Activated T-cell treated with anti-CD3 and anti-CD28 coated beads, Interleukin-2, amount 50 U/mL, for 1 hour (primary cell): ENCODE measurements at places on chromosomes 5 and 9.

- DNase-seq, result no peak
Measured at GRCh38 chr5:167638816-167639215, 652.6 kb upstream of the WWC1 start.

- DNase-seq, result no peak
Measured at GRCh38 chr9:98214811-98215210, 22.4 kb upstream of the CORO2A start.

DNA sequence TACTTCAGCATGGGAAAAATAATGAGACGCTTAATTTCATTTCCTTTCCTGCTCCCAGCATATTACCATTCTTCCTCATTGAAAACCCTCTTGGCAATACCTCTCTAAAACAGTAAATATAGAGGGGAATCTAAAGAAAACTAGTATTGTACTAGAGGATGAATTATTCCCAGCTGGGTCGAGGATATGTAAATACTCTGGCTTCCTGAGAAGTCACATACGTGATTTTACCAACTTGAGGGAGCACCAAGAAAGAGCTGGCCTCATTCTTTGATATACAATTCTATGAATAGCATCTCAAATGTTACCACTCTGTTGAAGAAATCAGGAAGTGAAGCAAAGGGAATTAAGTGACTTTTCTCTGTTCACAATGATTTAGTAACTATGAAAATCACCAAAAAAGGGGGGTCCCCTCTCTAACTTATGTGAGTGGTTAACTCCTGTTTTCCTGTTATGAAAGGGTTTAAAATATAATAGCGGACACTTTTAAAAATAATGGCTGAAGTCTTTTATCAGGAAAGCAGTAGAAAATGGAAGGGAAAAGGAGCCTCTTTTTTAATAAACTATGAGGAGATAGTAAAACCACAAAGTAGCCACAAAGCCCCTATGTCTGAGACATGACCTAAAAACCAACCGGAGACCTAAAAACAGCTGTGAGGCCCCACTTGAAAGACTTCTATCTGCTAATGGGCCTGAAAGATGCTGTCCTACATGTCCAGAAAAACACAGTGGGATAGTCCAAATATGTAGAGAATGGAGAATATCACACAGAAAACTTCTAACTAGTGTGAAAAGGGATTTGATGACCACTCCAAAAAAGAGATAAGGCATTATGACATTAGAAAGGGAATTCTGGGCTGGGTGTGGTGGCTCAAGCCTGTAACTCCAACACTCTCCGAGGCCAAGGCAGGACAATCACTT, 42.6 kb downstream of the LPAR1 start:
- DNase-seq, result no peak

- DNase-seq, result no peak
Measured at GRCh38 chr9:84804951-84805694, 135.6 kb downstream of the NTRK2 start.
